ENCODE measurements at places on chromosomes 13 and 19.

GRCh38 chr19:34667349-34668076 is 9.4 kb downstream of the SCGB2B2 start:
- no peak for DNase-seq

DNA sequence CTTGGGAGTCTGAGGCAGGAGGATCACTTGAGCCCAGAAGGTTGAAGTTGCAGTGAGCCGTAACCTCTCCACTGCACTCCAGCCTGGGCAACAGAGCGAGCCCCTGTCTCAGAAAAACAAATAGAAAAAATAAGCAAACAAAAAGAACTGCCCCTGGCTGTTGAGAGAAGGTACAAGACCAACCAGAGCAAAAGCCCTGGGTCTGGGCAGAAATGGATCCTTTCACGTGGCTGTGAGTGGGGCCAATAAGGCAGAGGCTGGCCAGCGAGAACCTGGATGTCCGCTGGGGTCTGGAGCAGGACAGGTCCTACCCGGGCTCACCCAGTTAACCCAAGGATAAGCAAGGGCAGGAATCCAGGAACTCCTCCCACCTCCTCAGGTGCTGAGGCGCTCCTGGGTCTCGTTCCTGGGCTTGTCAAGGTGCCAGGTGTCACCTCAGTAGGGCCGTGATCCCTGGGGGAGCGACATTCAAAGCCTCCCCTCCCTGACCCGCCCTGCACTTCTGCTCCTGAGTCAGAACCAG is 4.7 kb upstream of the SLC5A5 start:
- DNase-seq, result no peak

DNA sequence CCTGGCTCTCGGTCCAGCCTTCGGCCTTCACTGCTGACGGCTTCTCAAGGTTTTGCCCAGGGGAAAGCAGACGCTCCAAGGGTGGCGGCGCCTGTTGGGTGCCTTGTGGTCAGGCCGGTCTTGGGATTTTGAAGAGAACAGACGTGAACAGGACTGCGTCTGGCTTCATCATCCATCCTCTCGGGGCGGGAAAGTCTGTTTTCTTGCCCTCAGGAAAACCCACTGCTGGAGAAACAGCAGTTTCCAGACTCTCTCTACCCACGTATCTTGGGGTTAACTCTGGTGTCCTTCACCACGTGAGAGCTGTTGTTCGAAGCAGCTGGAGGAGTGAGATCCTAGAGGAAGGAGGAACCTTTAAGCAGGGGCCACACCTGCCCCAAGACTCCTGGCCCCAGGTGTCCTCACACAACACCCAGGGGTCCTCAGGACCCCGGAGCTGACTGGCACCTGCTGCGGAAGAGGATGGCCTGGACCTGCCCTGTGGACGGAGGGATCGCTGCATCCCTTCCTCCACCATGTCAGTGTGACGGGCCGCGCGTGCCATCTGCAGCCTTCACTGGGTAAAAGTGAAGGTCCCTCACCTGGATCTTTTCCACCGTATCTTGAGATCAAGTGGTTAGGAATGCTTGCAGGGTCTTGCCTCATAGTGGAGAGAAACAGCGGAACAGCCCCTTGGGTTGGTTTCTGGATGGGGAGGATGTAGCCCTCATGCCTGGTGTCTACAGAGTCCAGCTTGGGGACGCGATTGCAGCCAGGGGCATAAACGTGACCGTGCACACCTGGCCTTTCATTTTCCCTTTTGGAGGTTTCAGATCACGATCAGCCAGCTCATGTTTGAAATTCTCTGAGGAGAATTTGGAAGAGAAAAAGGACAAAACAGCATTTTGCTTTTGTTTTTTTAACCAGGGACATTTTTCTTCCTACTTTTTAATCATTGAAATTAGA is 69.5 kb upstream of the MCF2L start:
- DNase-seq, result no peak

DNA sequence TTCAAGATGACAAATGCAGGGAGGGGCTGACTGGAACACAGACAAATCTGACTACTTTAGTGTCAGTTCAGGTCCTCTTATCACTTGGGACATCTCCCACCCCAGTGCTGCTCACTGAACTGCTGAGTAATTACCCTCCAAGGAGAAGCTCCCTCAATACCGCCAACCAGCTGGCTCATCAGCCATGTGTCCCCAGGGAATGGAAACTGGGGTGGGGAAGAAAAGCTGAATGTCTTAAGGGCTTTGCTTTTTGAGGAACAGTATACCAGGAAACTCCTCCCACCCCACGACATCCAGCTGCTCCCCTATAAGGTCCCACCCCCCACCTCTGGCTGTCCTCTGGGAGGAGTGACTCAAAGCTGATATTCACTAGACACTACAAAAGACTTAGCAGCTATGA is 2.0 kb downstream of the ZNF823 start:
- no peak for DNase-seq

DNA sequence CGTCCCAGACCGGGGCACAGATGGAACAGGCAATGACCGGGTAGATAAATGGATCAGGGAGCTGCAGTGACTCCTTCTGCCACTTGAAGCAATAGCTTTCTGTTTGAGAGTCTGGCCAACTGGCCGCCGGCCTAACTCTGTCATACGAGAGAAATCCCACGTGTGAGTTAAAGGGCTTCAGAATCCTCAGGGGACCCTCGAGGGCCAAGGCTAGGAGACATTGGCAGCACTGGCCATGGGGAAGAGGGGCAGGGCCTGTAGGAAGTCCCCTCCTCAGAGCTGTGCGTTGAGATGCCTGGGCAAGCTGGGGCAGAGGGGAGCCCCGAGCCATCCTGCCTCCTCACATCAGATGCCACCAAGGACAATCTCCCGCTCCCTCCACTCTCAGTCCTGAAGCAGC is 51.6 kb downstream of the KLF2 start:
- no peak for DNase-seq

- DNase-seq, result no peak
Observed at GRCh38 chr13:109010912-109011311, 381.5 kb downstream of the MYO16 start.

DNA sequence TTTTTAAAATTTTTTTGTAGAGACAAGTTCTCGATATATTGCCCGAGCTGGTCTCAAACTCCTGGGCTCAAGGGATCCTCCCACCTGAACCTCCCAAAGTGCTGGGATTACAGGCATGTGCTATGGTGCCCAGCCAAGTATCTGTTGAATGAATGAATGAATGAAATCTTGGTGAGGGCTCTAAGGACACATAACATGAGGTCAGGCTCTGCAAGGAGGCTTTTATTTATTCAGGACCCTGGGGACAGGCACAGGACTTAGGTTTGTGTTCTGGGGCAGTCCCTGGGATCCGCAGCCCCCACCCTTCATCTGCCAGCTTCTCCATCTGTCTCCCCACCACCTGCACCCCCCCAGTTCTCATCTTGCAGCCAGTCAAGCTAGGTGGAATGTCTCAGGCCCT is 4.6 kb downstream of the PTGIR start:
- no peak for DNase-seq

- DNase-seq, result no peak
Observed at GRCh38 chr19:5956728-5957127, 21.2 kb downstream of the RANBP3 start.
